ENCODE measurements at places on chromosomes 2 and 18.

DNA sequence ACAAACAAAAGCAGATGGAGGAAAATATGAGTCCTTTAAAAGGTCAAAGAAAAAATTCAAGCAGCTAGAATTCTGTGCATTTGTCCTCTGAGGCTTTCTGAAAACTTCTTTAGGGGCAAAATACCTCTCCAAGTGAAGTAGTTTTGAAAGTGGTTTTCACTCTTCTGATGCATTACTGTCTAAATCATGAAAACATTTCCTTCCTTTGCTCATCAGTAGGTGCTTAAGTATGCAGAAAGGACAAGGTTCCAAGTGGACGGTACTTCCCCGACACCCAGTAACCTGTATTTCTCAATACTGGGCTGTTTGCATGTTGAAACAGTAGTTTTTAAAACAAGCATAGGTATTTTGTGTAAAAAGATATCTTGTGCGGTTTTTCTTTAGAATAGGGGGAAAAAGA is 189.1 kb upstream of the ERBB4 start:
- no peak for DNase-seq

DNA sequence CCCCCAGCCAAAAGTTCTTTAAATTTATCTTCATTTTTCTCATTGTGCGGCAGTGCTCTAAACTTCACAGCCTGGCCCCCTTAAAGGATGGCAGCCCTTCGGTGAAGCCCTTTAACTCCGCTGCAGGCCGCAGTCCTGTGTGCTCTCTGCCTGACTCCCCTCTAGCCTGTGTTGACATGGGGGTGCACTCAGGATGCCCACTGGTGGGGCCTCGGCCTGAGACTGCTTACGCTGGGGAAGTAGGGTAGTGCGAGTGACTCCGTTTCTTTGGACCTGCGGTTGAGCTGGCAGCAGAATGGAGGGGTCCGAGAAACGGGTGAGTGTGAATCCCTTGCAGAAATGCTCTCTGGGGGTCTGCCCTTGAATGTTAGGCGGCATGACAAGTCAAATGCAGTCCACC is 5.6 kb downstream of the RAB12 start:
- no peak for DNase-seq

DNA sequence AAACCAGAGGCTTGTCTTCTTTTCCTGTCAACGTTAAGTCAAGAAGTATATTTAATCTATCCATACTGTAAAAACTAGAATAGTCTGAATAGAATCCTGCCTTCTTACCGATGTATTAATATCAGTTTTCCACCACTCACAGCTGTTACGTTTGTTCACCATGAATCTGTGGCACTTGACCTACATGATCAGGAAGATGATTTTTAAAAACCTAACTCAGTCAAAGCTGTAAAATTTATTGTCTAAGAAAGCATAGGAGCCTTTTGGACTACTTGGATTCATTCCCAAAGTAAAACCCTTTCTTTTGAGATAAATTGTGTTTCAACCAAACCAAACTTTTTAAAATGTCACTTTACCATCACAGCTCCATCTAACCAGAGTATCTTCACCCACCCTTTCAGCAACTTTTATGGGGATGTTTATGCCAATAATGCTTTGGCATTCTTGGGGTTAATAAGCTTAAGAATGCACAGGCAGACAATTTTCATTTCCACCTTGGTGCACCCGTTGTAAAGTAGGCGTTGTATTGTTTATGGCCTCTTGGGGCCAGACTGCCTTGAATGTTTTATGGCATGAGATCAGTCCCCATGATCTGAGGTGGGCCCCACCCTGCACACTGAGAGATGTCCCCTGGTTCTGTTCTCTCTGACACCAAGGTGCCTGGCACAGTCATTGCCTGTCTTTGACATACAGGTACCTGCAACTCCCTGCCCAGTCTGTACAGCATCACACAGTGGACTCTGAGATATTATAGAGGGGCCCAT is 176.2 kb upstream of the EPAS1 start:
- DNase-seq, result no peak

DNA sequence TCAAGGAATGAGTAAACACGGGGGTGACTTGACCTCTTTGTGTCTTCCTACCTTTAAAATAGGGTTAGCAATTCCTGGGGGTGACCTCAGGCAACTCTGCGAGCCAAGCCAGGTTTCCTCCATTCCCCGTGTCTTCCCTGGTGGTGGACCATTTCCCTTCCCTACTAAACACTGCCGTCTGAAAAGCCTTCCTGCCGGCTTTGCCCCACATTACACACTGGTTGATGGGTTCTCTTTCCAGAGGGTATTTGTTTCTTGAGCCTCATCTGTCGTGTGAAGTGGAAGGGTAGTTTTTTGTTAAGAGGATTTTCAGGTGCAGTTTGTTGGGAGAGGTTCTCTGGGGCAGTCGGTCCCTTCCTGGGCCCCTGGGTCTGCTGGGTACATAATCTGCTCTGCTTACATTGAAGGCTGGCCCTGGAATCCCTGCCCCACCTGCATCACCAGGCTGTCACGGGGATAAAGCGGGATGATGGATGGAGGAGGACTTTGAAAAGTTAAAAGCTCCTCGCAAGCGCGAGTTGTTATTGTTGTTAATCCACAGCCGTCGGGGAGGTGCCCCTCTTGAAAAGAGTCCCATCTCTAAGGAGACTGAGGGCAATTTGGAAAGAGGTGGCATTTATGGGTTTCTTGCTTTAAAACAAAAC is 175.4 kb upstream of the SPRED2 start:
- DNase-seq, result no peak

DNA sequence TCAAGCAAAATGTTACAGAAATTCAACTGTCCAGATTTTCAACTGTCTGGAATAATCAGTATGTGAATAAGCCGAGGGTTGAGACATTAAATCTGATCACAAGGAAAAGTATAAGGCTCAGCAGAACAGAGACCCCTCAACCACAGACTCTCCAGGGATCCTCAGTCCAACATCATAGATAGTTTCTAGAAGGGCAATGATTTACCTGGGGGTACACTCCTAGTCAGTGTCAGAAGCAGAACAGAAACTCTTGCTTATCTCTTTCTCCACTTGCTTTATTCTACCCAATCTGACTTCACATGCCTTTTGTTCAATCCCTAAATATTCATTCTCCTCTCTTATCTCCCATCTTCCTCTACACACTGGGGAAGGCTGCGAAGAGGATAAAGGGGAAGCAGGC is 36.4 kb downstream of the ICOS start:
- no peak for DNase-seq

GRCh38 chr2:191025135-191025534 is 11.2 kb upstream of the STAT1 start:
- no peak for DNase-seq

- no peak for DNase-seq
Measured at GRCh38 chr2:30149513-30149912, 2.7 kb downstream of the YPEL5 start.

GRCh38 chr2:125596612-125597011 is 1059.3 kb upstream of the GYPC start:
- DNase-seq, result no peak

DNA sequence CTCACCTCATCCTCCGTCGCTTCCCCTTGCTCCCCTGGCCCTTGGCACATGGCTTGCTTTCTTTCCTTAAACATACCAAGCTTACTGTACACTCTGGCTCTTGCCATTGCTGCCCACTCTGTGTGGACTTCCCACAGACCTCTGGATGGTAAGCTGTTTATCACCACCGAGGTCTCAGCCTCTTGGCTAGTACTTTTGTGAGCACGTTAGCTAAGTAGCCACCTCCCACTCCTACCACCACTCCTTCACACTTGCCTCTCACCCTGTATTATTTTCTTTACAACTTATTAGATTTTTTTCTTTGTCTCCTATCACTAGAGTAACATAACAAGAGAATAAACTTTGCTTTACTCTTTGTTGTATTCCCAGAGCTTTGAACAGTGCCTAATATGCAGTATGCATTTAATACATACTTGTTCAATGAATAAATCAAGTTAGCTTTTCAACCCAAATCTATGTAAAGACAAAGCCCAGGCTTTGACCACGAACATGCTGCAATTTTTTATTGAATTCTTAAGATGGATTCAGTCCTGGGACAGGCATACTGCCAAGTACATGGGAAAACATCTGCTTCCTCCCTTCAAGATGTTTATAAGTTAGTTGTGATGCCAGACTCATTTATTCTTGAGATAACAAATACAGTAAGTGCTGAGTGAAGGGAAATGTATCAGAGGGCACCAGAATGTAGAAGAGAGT is 25.0 kb upstream of the MSGN1 start:
- no peak for DNase-seq

GRCh38 chr2:173347305-173348168 is 7.1 kb upstream of the CDCA7 start:
- DNase-seq, result no peak

DNA sequence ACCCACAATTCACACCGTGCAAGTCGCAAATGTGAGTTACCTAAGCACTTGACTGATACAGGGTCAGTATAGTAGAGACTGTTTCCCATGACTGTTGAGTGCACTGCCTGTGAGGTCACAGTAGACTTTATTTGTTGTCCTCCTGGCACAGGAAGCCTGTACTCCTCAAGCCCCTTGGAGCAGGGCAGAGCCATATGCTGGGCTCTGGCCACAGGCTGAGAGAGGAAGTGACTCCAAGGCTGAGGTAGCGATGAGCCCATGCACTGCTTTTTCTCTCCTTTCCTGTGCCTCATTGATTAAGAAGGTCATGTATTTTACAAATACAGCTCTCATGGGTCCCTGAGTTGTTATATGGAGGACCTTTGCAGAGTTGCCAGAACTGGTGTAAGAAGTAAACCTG is 287.7 kb downstream of the SRBD1 start:
- DNase-seq, result no peak

GRCh38 chr2:183124957-183125255 is 663 bp downstream of the NUP35 start:
- no peak for DNase-seq

- DNase-seq, result no peak
Measured at GRCh38 chr2:84175340-84175739, 283.7 kb downstream of the SUCLG1 start.

DNA sequence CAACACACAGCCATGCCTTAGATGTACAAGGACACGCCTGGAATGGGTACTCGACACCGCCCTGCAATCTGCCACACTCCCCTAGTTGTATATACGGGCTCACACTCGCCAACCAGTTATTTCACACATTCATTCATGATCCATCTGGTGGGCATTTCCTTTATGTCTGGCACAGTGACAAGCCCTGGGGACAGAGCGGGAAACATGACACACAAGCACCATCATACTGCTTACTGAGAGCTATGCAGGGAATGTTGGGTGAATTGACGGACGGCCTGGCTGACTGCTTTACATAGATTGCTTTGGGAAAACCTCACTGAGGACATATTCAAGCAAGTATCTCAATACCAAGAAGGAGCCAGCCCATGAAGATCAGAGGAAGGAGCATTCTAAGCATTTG is 448.0 kb upstream of the SPRED2 start:
- no peak for DNase-seq

DNA sequence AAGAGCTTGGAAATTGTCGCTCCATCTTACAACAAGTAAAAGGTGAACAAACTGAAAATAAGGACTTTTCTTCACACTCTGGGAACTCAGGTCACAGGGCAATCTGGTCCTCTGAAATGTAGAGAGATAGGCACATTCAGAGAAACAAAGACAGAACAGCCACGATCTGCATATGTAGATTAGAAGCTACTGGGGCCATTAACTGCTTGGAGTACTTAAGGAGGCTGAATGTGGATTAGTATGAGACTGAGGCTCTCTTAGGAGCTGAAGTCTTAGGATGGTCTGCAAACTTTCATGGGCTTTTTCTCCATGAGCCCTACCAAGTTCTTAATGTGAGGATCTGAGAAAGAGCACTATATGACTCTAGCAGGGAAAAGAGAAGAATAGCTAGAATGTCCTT is 265.3 kb upstream of the NXPH2 start:
- DNase-seq, result no peak

DNA sequence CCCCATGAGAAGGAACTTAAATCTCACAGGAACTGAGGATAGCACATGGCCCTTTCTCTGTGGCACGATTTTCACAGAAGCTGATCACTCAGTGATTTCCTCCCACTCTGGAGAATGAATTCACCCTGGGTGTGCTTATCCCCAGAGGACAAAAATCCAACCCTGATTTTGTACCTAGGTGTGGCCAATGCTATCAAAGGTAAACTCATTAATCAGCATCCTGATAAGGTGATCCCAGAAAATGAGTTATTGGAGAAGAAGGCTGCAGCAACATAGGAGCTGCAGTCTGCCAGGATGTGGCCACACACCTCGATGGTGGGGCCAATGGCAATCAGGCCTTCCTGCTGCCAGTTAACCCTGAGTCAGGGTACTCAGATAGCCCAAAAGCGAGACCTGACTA is 8.2 kb upstream of the SULT1C2 start:
- DNase-seq, result no peak

GRCh38 chr2:39724828-39725144 is 54.3 kb downstream of the THUMPD2 start:
- DNase-seq, result no peak

DNA sequence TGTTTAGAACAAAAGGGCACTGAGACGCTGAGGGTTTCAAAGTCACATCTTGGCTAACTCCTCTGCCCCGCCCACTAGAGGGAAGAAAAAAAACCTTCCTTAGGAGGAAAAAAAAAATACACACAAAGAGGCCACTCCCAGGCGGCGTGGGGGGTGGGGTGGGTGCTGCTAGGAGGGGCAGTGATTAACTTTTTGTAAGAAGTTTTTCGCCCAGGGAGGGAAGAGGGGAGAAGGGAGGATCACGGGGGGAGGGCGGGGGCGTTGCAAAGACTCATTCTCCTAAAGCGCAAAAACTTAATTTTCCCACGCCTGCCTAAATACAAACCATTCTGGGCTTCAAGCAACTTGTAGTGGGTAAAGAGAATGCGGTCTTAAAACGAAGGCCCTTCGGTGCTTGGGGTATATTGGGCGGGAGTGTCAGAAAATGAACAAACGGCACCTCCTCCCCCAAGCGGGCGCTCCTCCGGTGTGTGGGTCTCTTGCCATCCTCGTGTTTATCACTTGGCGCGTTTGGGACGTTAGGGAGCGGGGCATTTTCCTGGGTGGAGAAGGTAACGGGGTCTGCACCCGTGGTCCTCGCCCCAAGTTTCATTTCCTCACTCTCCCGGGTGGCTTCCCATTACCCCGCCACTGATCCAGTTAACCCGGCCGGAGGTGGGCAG is 1.7 kb downstream of the CXCR4 start:
- DNase-seq, result no peak

DNA sequence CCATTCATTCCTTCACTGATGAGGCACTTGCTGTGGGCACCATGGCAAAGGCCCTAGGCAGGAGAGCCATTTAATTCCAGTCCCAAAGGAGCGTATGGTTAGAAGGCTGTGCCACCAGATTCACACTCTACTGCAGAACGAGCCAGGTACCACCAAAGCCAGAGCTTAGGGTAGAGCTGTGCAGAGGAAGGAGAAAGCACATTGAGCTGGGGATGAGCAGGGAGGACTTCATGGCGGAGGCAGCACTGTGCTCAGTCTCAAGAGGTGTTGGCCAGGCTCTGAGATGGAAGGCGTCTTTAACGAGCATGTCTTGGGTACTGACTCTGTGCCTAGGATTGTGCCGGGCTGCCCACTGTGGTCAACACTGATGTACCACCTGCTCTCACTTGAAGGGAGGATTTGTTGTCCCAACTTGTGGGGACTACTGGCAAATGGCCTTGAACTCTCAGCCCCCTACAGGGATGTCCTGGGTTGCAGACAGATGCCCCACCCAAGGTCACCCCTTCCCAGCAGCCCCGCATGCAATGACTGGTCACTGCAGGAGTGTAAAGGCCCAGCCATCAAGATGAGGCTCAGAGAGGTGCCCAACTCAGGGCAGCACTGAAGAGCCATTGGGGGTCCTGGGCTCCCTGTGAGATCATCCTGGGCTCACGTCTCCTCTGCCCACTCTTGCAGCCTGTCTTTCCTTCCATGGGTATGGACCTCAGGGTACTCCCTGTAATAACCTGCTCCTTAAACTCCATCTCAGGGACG is 251.4 kb downstream of the GLI2 start:
- no peak for DNase-seq
